ENCODE measurements at places on chromosomes 11 and 22. TPM values are rescaled to one million over a fixed set of nuclear protein-coding genes. Genes with fewer than 3 reads are reported as not detected.
A peak's percentile ranks its signal among the peaks of the same experiment; 100 is the strongest.

DNA sequence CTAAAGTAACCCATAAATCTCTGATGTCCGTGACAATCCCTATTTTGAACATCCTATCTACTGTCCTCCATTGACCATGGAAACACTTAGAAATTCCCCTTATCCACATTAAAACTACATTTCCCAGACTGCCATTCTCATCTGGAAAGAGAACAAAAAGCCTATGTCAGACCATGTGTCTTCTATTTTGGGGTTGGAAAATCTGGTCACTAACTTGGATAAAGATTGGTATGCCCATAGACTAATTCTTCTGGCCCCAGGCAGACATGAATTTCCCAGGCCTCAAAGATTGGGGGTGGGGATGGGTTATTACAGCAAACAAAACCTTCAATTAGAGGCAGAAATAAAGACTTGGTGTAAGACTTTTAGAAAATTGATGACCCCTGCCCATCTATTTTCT lies 30.9 kb upstream of the CREB3L1 start:
- H3K4me3 ChIP-seq: no peak overlapping the region
- H3K4me1 ChIP-seq: peaks cover 63% of the 10 kb centered on the region
- no peaks in the 10 kb centered on the region for H3K27me3 ChIP-seq
- H3K36me3 ChIP-seq: no peaks in the 10 kb centered on the region
- no peak for DNase-seq

GRCh38 chr22:23103199-23103954 lies 33.1 kb downstream of the GNAZ start:
- no peaks in the 10 kb centered on the region for H3K36me3 ChIP-seq
- H3K4me1 ChIP-seq: no peaks in the 10 kb centered on the region
- no peak overlapping the region for H3K4me3 ChIP-seq
- no peak overlapping the region for H3K27ac ChIP-seq
- no peak for DNase-seq

DNA sequence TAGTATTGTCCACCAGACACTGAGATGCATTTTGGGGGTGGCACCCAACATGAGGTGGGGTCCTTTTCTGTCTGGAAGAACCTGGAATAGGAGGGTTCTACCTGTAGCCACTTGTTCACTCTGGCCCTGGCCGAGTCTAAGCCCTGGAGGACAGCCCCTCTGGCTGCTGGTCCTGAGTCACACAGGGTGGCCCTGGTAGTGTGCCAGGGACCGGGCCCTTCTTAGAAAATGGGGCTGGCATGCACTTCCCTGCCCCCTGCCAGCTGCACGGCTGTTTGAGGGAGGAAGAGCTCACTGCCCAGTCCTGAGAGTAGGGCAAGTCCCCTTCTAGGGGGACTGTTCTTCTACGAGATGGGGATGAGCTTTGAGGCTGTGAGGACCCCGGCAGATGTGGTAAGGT lies 2.2 kb downstream of the PLCB3 start:
- no peak overlapping the region for H3K4me3 ChIP-seq
- H3K27me3 ChIP-seq: no peaks in the 10 kb centered on the region
- peak overlapping the region; percentile 15 for H3K27ac ChIP-seq

- H3K36me3 ChIP-seq: no peaks in the 10 kb centered on the region
- H3K4me1 ChIP-seq: peaks cover 83% of the 10 kb centered on the region
- H3K27ac ChIP-seq: no peak overlapping the region
Measured at GRCh38 chr22:28914201-28914600, 30.8 kb downstream of the ZNRF3 start.

DNA sequence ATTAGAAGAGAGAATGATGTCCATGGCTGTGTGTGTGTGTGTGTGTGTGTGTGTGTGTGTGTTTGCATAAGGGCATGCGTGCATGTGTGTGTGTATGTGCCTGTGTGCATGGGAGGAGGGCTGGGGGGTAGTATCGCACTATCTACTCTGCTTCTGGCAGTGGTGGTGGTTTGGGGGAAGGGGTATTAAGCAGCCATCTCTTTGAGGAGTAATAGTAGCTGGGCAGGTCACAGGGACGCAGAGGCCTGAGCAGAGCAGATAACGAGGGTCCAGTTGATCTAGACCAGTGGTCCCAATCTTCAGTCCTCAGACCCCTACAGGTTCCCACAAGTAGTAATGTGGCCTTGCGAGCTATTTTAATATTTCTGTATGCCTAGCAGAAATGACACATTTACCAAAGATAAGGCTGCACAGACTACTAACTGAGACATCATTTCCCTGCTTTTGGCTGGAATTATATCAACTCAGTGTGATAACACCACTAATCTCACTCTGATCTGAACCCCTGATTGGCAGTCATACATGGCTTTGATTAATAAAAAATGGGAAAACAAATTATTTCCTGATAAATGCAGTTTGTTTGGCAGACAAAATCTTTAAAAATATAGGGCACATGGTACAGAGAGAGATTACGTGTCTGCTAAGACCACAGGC lies 354.3 kb downstream of the BUD13 start:
- H3K4me1 ChIP-seq: no peaks in the 10 kb centered on the region
- H3K36me3 ChIP-seq: no peaks in the 10 kb centered on the region
- H3K4me3 ChIP-seq: no peak overlapping the region

OR52I2 gene
- total RNA-seq: not detected

CADM1 gene
- total RNA-seq: 0.79 TPM

- no peaks in the 10 kb centered on the region for H3K4me1 ChIP-seq
- no peak overlapping the region for H3K27ac ChIP-seq
- no peaks in the 10 kb centered on the region for H3K36me3 ChIP-seq
- H3K4me3 ChIP-seq: no peak overlapping the region
- H3K27me3 ChIP-seq: no peaks in the 10 kb centered on the region
- no peak for DNase-seq
Measured at GRCh38 chr22:33578752-33579151, 341.5 kb downstream of the LARGE1 start.

DNA sequence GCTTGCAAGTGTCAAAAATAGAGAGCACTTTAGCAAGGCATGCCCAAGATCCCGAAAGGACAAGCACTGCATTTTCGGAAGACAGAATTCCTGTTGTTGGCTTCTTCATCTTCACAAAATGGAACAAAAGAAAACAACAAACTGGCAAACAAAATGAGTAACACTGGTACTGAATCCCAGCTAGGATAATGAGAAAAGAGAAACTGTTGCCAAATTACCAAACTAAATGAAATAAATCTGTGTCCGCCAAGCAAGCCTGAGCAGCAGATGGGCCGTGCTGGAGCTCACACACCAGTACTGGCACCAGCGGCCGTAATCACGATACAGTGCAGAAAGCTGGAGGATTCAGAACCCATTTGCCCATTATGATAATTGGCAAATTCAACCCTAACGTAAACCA lies 30.6 kb downstream of the TUB start:
- H3K4me1 ChIP-seq: no peaks in the 10 kb centered on the region
- no peak overlapping the region for H3K27ac ChIP-seq
- no peak for DNase-seq

GRCh38 chr11:1391165-1392075 lies 1.7 kb downstream of the BRSK2 start:
- H3K4me1 ChIP-seq: peaks cover 15% of the 10 kb centered on the region
- H3K36me3 ChIP-seq: no peaks in the 10 kb centered on the region
- H3K27me3 ChIP-seq: no peaks in the 10 kb centered on the region
- DNase-seq: no peak
- peak overlapping the region; percentile 43 for H3K27ac ChIP-seq

TMEM218 gene
- 17.9 TPM for total RNA-seq

E2F8 gene
- 18.4 TPM for total RNA-seq

SLC22A24 gene
- total RNA-seq: not detected

GRCh38 chr22:17897426-17897825 lies 123.2 kb upstream of the BID start:
- no peaks in the 10 kb centered on the region for H3K4me1 ChIP-seq
- no peak overlapping the region for H3K27ac ChIP-seq
- no peaks in the 10 kb centered on the region for H3K27me3 ChIP-seq
- H3K4me3 ChIP-seq: no peak overlapping the region

DNA sequence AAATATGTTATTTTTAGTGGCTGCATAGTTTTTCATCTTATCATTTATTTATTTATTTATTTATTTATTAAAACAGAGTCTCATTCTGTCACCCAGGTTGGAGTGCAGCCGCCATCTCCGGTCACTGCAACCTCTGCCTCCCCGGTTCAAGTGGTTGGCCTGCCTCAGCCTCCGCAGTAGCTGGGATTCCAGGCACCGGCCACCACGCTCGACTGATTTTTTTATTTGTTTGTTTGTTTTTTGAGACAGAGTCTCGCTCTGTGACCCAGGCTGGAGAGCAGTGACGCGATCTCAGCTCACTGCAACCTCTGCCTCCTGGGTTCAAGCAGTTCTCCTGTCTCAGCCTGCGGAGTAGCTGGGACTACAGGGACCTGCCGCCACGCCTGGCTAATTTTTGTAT lies 262.9 kb upstream of the DDI1 start:
- H3K27me3 ChIP-seq: no peaks in the 10 kb centered on the region
- H3K4me3 ChIP-seq: no peak overlapping the region
- no peaks in the 10 kb centered on the region for H3K36me3 ChIP-seq
- no peaks in the 10 kb centered on the region for H3K4me1 ChIP-seq

- no peak overlapping the region for H3K27ac ChIP-seq
- no peak for DNase-seq
- H3K4me3 ChIP-seq: no peak overlapping the region
Measured at GRCh38 chr22:43222987-43223386, 36.1 kb upstream of the TTLL12 start.

KCNJ5 gene
- 0.17 TPM for total RNA-seq

DNA sequence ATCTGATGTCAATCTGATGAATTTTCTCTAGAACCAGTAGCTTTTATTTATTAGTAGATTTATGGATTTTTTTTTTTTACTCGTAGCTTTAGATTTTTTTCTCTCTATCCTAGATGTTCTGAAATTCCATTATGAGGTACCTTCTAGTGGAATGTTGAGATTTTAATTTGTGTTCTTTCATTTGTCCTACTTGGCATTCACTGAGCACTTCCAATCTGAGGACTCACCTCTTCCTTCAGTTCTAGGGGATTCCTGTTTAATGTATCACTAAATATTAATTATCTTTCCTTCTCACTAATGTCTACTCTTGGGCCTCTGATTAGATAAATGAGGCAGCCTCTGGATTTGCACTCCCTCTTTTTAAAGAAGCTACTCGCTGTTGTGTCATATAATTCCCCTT lies 40.2 kb upstream of the WNT7B start:
- no peak overlapping the region for H3K4me3 ChIP-seq
- H3K27me3 ChIP-seq: no peaks in the 10 kb centered on the region
- DNase-seq: no peak
- no peaks in the 10 kb centered on the region for H3K36me3 ChIP-seq
- H3K4me1 ChIP-seq: peaks cover 33% of the 10 kb centered on the region
- no peak overlapping the region for H3K27ac ChIP-seq

- H3K4me3 ChIP-seq: no peak overlapping the region
- no peaks in the 10 kb centered on the region for H3K36me3 ChIP-seq
- H3K4me1 ChIP-seq: peaks cover 10% of the 10 kb centered on the region
- no peak overlapping the region for H3K27ac ChIP-seq
Measured at GRCh38 chr11:120173807-120174206, 35.9 kb upstream of the TRIM29 start.

DNA sequence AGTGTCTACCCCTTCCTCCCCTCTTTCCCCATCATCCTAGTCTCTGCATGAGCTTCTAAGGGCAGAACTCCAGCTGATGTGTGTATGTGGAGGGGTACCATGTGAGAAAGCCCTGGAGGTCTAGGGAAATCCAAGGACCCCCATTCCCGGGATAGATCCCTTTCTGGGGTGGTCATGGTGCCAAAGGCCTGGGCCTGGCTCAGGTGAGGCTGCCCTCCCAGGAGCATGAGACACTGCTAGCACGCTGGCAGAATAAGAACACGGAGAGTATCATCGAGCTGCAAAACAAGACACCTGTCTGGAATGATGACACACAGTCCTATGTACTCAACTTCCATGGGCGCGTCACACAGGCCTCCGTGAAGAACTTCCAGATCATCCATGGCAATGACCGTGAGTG lies 19.6 kb downstream of the TUB start:
- no peak overlapping the region for H3K4me3 ChIP-seq
- H3K27me3 ChIP-seq: peaks cover 4% of the 10 kb centered on the region

DNA sequence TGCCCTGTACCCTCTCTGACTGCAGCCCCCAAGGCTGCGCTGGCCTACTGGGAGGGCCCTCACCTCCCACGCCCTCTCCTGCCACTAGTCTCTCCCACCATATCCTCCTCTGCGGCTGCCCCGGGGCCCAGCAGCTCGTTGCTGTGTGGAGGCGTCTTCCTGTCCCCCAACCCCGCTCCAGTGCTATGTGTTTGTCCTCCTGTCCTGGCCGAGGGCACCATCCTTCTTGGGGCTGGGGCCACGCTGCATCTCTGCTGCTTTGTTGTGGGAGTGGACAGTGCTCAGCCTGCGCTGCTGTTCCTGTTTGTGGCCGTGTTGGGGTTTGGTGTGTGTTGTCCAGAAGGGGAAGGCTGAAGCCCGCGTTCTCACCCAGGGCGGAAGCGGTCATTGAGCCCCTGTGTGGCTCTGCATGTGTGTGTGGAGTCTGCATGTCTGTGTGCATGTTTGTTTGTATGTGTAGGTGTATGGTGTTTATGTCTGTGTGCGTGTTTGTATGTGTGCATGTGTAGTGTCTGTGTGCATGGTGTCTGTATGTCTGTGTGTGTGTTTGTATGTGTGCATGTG lies 15.7 kb downstream of the TPCN2 start:
- no peaks in the 10 kb centered on the region for H3K4me1 ChIP-seq
- H3K27ac ChIP-seq: no peak overlapping the region
- H3K4me3 ChIP-seq: no peak overlapping the region

DNA sequence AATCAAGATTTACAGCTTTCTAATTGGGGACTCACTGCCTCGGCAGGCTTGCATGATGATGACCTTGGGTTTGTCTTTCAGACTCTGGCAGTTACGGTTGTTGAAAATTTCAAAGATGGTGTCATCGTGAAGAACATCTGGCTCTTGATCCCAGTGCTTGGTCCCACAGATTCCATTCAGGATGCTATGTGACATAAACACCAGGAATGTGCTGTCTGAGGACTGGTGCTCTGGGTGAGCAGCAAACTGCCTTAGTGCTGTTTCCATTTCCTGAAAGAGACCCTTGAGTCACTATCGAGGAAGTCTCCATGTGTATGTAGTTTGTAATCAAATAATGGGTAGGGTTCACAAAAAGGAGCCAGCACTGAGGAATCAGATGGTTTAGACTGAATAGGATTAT lies 7.1 kb downstream of the CASP12 start:
- H3K4me1 ChIP-seq: no peaks in the 10 kb centered on the region
- H3K4me3 ChIP-seq: no peak overlapping the region
- no peaks in the 10 kb centered on the region for H3K36me3 ChIP-seq
- no peaks in the 10 kb centered on the region for H3K27me3 ChIP-seq

CYTH4 gene
- total RNA-seq: 3.8 TPM

GRCh38 chr22:44519886-44520285 lies 21.9 kb upstream of the RTL6 start:
- no peaks in the 10 kb centered on the region for H3K4me1 ChIP-seq
- DNase-seq: no peak
- no peak overlapping the region for H3K4me3 ChIP-seq
- no peak overlapping the region for H3K27ac ChIP-seq
- H3K27me3 ChIP-seq: peaks cover 7% of the 10 kb centered on the region
- no peaks in the 10 kb centered on the region for H3K36me3 ChIP-seq

GRCh38 chr11:43427971-43428370 lies 69.3 kb downstream of the TTC17 start:
- no peak for DNase-seq
- H3K27ac ChIP-seq: no peak overlapping the region
- no peak overlapping the region for H3K4me3 ChIP-seq
- no peaks in the 10 kb centered on the region for H3K4me1 ChIP-seq
- H3K36me3 ChIP-seq: 0 out of 2 replicates have a peak, but pooled peaks cover 2% of the 10 kb centered on the region

- no peak overlapping the region for H3K27ac ChIP-seq
- H3K4me3 ChIP-seq: no peak overlapping the region
- DNase-seq: no peak
- no peaks in the 10 kb centered on the region for H3K36me3 ChIP-seq
Measured at GRCh38 chr22:16776080-16776479, 49.1 kb downstream of the XKR3 start.

Data from HCT116 (cell line).